Amniotic stem cell (primary cell): ENCODE measurements at places on chromosomes 6 and 20.

DNA sequence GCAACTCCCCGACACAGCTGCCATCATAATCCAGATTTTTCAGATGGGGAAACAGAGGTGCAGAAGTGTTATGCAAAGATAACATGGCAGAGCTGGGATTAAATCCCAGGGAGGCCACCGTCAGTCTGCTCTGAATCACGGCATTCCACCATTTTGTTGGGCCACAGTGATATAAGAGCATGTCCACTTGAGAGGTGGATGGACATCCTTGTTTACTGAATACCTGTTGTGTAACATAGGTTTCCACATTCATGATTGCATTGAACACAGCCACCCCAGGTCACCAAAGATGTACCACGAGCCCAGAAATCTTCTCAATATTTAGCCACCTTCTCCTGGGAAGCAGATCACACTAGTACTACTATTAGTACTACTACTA lies 191.5 kb downstream of the LRFN2 start:
- DNase-seq: no peak

DNA sequence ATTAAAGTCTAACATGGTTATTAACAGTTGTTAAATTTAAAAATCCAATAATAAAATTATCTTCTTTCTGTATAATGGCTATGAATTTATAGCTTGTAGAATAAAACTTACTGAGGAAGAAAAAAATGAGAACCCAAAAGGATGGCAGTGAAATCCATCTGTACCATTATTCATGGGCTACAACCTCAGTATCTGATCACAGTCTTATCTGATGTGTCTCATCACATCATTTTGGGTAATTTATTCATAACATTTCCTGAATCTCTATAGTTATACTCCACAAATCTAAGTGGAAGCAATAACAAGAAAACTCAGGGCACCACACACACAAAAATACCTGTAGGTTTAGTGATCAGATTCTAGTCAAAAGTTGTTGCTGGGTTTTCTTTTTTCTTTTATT lies 7.3 kb downstream of the CLDN20 start:
- no peak for DNase-seq

DNA sequence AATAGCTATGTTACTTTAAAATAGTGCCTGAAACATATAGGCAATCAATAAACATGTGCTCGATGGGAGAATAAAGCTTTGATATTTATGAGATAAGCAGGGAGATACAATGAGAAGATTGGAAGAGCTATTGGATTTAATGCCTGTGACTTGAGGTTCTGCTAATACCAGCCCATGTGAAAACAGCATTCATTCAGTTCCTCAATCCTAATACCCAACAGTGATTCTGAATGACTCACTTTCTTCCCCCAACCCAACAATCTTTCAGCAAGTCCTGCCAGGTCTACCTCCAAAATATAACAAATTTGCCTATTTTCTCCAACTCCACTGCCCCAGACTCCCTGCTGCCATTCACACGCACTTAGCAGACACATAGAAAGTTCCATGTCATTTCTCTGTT lies 26.6 kb upstream of the KLHL31 start:
- DNase-seq: no peak

DNA sequence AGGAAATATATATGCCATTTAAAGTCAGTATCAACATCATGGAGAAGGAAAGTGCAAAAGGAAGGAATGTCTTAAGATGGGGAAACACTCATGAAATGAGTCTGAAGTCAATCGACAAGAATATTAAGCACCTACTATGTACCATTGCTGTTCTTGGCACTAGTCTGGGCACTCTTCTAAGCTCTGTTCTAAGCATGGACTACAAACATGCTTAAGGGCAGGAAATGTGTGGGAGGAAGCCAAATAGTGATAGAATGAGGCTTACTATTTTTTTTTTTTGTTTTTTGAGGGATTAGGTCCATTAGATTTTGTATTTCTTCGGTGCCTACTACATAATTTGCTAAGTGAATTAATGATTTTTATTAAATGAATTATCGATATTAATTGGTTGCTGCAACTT lies 83.8 kb upstream of the SUPT3H start:
- no peak for DNase-seq

GRCh38 chr6:72627539-72627938 lies 5.7 kb downstream of the KCNQ5 start:
- no peak for DNase-seq

- no peak for DNase-seq
Measured at GRCh38 chr20:60585651-60586050, 627.4 kb downstream of the CDH26 start.

- DNase-seq: no peak
Measured at GRCh38 chr6:130115036-130115435, 96.7 kb downstream of the L3MBTL3 start.

GRCh38 chr6:34143884-34144580 lies 1.9 kb downstream of the GRM4 start:
- DNase-seq: no peak

- peak; percentile 55 for DNase-seq
Measured at GRCh38 chr20:44747166-44748004, 1.7 kb downstream of the KCNK15 start.

- DNase-seq: no peak
Measured at GRCh38 chr6:18155864-18156421, 721 bp downstream of the KDM1B start.

- no peak for DNase-seq
Measured at GRCh38 chr6:79694623-79695343, 63.7 kb downstream of the SH3BGRL2 start.

GRCh38 chr6:159728531-159728964 lies 1.2 kb downstream of the WTAP start:
- DNase-seq: no peak

GRCh38 chr20:19765913-19766312 lies 7.9 kb downstream of the RIN2 start:
- DNase-seq: no peak

- no peak for DNase-seq
Measured at GRCh38 chr6:37202788-37203491, 33.0 kb downstream of the PIM1 start.

- DNase-seq: no peak
Measured at GRCh38 chr6:112360498-112360897, 13.4 kb downstream of the RFPL4B start.

GRCh38 chr6:147046141-147046877 lies 157.9 kb upstream of the STXBP5 start:
- DNase-seq: no peak

GRCh38 chr6:157538168-157538567 lies 157.2 kb downstream of the ZDHHC14 start:
- no peak for DNase-seq

GRCh38 chr6:165055231-165055630 lies 254.2 kb downstream of the C6orf118 start:
- no peak for DNase-seq

DNA sequence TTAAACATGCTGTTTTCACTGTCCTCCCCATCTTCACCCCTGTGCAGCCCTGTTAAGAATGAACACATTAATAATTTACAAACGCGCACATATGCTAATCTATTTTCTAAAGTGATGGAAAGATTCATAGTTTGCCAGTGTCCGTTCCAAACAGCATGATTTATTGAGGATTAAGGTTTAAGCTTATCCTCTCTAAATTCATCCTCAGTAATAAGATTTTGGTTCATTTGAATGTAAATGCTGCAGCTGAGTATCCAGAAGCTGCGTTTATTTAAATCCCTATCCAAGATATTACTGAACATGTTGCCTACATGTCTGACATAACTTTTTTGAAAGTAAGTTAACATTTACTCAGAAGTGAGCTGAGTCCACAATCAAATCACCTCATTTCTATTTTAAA lies 42.8 kb upstream of the FAM135A start:
- no peak for DNase-seq

- DNase-seq: no peak
Measured at GRCh38 chr6:37557645-37558114, 58.0 kb upstream of the CCDC167 start.

GRCh38 chr6:161575523-161576254 lies 301.8 kb upstream of the AGPAT4 start:
- DNase-seq: no peak

GRCh38 chr6:167547328-167547692 lies 222.4 kb downstream of the TTLL2 start:
- no peak for DNase-seq

DNA sequence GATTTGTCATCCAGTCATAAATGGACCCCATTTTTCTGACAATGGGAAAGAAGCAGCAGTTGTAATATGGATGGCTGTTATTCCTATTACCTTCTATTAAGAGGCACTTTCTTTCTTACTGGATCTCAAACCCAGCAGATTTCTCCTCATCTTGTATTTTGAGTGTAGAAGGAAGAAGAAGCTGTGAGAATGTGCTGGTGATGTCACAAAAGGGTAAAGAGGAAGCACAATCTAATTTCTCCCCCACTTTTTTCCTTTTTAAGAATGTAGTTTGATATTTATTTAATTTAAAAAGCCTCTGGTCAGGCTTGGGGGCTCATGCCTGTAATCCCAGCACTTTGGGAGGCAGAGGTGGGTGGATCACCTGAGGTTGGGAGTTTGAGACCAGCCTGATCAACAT lies 100.0 kb upstream of the JARID2 start:
- no peak for DNase-seq

GRCh38 chr6:152836523-152836922 lies 85.9 kb downstream of the VIP start:
- DNase-seq: no peak

DNA sequence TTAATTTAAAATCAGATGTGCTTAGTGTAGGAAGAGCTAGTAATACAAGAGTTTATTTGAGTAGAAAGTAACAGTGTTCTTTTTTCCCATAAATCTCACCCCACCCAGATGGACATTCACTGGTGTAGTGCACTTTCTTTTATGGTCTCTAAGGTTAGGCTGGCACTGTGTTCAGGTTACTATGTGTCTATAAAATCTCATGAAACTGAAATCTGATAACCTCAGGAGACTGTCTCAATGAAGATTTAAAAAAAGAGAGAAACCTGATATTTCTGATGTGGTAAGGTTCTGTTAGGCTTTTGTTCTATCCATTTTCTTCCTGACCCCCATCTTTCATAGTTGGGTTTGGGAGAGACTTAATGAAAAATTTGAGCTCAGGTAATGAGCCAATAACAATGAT lies 101.2 kb upstream of the CLVS2 start:
- no peak for DNase-seq

GRCh38 chr20:57425150-57426013 lies 34.2 kb downstream of the RBM38 start:
- no peak for DNase-seq

DNA sequence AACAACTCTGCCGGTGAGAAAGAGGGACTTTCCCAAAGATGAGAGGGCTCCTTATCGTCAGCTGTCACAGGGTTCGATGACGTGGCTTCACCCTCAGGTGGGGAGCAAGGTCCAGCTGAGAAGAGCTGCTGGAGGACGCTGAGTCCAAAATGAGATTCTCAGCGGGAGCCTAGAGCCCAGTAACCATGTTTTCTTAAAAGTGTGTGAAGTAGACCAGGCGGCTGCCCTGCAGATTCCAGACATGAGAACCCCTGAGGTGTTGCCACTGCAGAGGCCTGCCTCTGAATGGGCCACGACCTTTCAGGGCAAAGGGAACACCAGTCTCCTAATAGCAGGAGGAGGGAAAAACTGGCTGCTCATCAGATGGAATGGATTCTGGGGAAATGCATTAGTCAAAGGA lies 375.1 kb downstream of the BTBD9 start:
- DNase-seq: no peak

GRCh38 chr20:8671370-8671961 lies 397.4 kb upstream of the PLCB4 start:
- no peak for DNase-seq

- DNase-seq: no peak
Measured at GRCh38 chr6:147221739-147222138, 17.5 kb downstream of the STXBP5 start.

GRCh38 chr6:137902699-137903098 lies 35.6 kb downstream of the TNFAIP3 start:
- no peak for DNase-seq

- no peak for DNase-seq
Measured at GRCh38 chr6:138844192-138844591, 48.3 kb downstream of the ECT2L start.

GRCh38 chr6:37532122-37532521 lies 32.4 kb upstream of the CCDC167 start:
- DNase-seq: no peak

- no peak for DNase-seq
Measured at GRCh38 chr6:161985876-161986423, 712.1 kb upstream of the AGPAT4 start.

DNA sequence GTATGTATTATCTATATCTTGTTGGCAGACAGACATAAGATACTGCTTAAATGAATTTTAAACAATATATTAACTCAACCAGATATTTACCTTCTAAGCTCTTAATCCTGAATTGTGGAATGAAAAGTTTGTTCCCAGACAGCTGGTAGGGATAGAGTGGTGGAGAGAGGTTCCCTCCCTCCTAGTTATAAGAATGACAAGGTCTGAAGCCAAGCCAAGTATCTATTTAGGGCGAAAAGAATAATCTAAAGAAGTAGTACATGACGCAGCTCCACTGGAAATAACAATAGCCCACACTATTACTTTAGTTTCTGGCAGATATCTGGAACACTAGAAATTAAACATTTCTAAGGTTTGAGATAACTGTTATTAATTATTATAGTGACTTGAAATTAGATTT lies 104.3 kb downstream of the AHI1 start:
- DNase-seq: no peak

GRCh38 chr6:74069089-74069581 lies 373.1 kb downstream of the CD109 start:
- no peak for DNase-seq

- no peak for DNase-seq
Measured at GRCh38 chr6:122428781-122429180, 29.3 kb downstream of the HSF2 start.
